ENCODE measurements at places on chromosomes 11 and 22.

- no peaks in the 10 kb centered on the region for H3K36me3 ChIP-seq
- H3K27ac ChIP-seq, result peak overlapping the region; percentile 14
- peaks cover 33% of the 10 kb centered on the region for H3K4me1 ChIP-seq
- no peak overlapping the region for H3K4me3 ChIP-seq
- peaks cover 4% of the 10 kb centered on the region for H3K27me3 ChIP-seq
These were observed 62.1 kb upstream of the SESN3 start for GRCh38 chr11:95293116-95293515.

DNA sequence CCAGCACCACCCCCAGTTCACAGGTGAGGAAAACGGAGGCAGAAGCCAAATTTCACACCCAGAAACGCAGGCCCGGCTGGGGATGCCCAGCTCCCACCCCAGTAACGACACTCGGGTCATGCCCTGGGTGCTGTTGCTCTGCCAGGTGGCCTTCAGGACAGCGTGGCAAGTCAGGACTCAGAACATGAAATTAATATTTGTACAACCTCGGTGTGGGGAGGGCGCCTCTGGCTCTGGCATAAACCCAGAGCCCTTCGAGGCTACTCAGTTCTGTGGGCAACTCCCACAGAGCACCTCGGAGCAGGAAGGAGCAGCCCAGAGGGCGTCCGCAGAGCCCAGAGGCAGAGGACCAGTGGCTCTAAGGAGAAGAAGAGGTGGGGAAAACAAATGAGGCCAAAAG lies 71.6 kb downstream of the CELSR1 start:
- H3K27me3 ChIP-seq, result peaks cover 4% of the 10 kb centered on the region
- H3K4me3 ChIP-seq, result no peak overlapping the region
- H3K27ac ChIP-seq, result peak overlapping the region; percentile 51
- no peak for DNase-seq
- peaks cover 8% of the 10 kb centered on the region for H3K36me3 ChIP-seq

GRCh38 chr11:44408711-44409470 lies 99.0 kb upstream of the ALX4 start:
- no peak overlapping the region for H3K27ac ChIP-seq
- DNase-seq, result no peak
- H3K36me3 ChIP-seq, result no peaks in the 10 kb centered on the region
- H3K27me3 ChIP-seq, result peaks cover 39% of the 10 kb centered on the region
- H3K4me3 ChIP-seq, result no peak overlapping the region

GRCh38 chr11:30254307-30255298 lies 23.8 kb downstream of the FSHB start:
- H3K36me3 ChIP-seq, result no peaks in the 10 kb centered on the region
- no peak for DNase-seq

GRCh38 chr11:11464555-11464954 lies 111.5 kb upstream of the CSNK2A3 start:
- H3K27ac ChIP-seq, result no peak overlapping the region
- no peak for DNase-seq
- H3K4me3 ChIP-seq, result no peak overlapping the region
- H3K27me3 ChIP-seq, result no peaks in the 10 kb centered on the region
- peaks cover 49% of the 10 kb centered on the region for H3K4me1 ChIP-seq

GRCh38 chr11:9765320-9766101 lies 101.6 kb downstream of the SWAP70 start:
- peak; percentile 75 for DNase-seq
- peaks cover 14% of the 10 kb centered on the region for H3K36me3 ChIP-seq
- no peaks in the 10 kb centered on the region for H3K27me3 ChIP-seq
- H3K27ac ChIP-seq, result peak overlapping the region; percentile 85
- H3K4me3 ChIP-seq, result peak overlapping the region; percentile 32

DNA sequence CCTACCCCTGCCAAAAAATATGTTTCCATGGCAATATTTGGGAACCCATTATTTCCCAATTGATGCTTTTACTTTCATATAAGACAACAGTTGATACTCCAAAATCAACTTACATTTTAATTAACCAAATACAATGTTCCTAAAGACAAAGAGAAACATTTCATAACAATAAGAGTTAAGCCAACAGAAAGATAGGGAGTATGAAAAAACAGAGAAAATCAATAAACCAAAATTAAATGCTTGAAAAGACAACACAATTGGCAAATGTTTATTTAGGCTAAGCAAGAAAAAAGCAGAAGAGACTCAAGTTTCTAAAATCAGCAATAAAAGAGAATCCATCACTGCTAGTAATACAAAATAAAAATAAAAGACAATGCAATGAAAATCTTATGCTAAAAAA lies 123.1 kb upstream of the VPREB1 start:
- H3K27ac ChIP-seq, result no peak overlapping the region
- H3K4me3 ChIP-seq, result no peak overlapping the region
- H3K27me3 ChIP-seq, result peaks cover 55% of the 10 kb centered on the region

- DNase-seq, result no peak
- H3K27me3 ChIP-seq, result no peaks in the 10 kb centered on the region
- peak overlapping the region; percentile 95 for H3K4me3 ChIP-seq
- no peaks in the 10 kb centered on the region for H3K36me3 ChIP-seq
These were observed 1.4 kb upstream of the NEAT1 start for GRCh38 chr11:65420979-65421793.

DNA sequence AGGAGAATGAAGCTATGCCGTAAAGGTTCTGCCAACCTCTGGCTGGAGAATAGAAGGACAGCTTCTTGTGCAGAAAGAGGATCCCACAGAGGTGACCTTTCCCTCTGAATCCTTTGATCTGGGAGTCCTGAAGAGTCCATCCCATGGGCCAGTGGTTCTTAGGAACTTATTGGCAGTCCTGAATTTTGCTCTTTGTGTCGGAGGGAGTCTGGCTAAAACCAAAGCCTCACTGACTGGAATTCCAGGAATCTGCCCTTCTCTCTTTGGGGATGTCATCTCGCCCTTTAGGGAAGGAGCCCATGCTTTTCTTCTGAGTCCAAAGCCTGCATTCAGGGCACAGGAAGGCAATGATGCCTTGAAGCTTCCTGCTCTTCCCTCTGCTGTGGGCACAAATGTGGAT lies 45.5 kb downstream of the PKNOX2 start:
- H3K4me3 ChIP-seq, result no peak overlapping the region
- H3K36me3 ChIP-seq, result no peaks in the 10 kb centered on the region
- H3K27ac ChIP-seq, result no peak overlapping the region
- DNase-seq, result no peak
- H3K4me1 ChIP-seq, result peaks cover under 1% of the 10 kb centered on the region

DNA sequence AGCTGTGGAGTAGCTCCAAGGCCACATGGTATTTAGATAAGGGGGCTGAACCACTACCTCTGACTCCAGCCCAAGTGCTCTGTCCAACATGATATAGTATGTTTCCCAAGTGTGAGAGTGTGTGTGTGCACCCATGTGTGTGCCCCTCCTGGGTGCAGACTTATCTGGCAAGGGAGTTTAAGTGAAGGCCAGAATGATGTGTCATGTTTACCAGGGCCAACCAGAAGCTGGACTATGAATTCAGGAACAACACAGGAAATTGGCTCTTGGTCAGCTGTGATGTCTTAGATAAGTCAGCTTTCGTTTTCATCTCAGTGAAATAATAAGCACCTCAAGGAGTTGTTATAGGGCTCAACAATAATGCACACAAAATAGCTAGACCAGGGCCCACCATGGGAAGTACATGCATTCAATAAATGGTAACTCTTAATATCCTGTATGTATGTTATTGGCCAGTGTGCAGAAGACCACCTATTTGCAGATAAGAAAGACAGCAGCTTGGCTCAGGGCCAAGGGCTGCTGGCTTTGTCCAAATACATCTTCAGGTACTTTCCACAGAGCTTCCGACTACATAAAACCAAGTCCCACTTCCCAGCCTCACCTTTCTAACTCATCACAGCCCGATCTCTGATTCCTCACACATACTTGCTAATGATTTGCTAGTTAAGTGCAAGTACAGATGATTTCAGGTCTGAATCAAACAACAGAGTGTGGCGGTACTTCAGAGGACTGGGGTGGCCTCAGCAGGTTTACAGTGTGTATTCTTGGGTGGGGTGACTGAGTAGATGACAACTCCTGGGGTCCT lies 120.9 kb downstream of the ME3 start:
- peaks cover 42% of the 10 kb centered on the region for H3K4me1 ChIP-seq
- peaks cover 35% of the 10 kb centered on the region for H3K27me3 ChIP-seq
- H3K36me3 ChIP-seq, result peaks cover 5% of the 10 kb centered on the region
- no peak overlapping the region for H3K4me3 ChIP-seq
- no peak for DNase-seq

GRCh38 chr11:126310200-126310991 lies 6.5 kb downstream of the DCPS start:
- H3K27ac ChIP-seq, result peak overlapping the region; percentile 88
- H3K4me1 ChIP-seq, result peaks cover 39% of the 10 kb centered on the region
- peaks cover 4% of the 10 kb centered on the region for H3K27me3 ChIP-seq
- peak; percentile 83 for DNase-seq
- H3K36me3 ChIP-seq, result peaks cover 48% of the 10 kb centered on the region

GRCh38 chr22:50169774-50170341 lies 673 bp upstream of the PANX2 start:
- H3K27ac ChIP-seq, result no peak overlapping the region
- H3K4me1 ChIP-seq, result peaks cover 5% of the 10 kb centered on the region
- peaks cover 69% of the 10 kb centered on the region for H3K27me3 ChIP-seq
- H3K4me3 ChIP-seq, result peak overlapping the region; percentile 71
- no peaks in the 10 kb centered on the region for H3K36me3 ChIP-seq

- H3K36me3 ChIP-seq, result no peaks in the 10 kb centered on the region
- no peak for DNase-seq
- no peaks in the 10 kb centered on the region for H3K4me1 ChIP-seq
- no peak overlapping the region for H3K4me3 ChIP-seq
These were observed 97.3 kb downstream of the PDHX start for GRCh38 chr11:35013514-35014233.

GRCh38 chr11:80822308-80822707 lies 1381.5 kb upstream of the TENM4 start:
- H3K27me3 ChIP-seq, result no peaks in the 10 kb centered on the region
- H3K27ac ChIP-seq, result no peak overlapping the region
- no peaks in the 10 kb centered on the region for H3K36me3 ChIP-seq
- H3K4me1 ChIP-seq, result no peaks in the 10 kb centered on the region
- H3K4me3 ChIP-seq, result no peak overlapping the region
- DNase-seq, result no peak

- H3K27me3 ChIP-seq, result no peaks in the 10 kb centered on the region
- H3K4me3 ChIP-seq, result no peak overlapping the region
- no peaks in the 10 kb centered on the region for H3K36me3 ChIP-seq
- no peak overlapping the region for H3K27ac ChIP-seq
- H3K4me1 ChIP-seq, result no peaks in the 10 kb centered on the region
- no peak for DNase-seq
These were observed 35.0 kb upstream of the HIPK3 start for GRCh38 chr11:33222052-33222750.

DNA sequence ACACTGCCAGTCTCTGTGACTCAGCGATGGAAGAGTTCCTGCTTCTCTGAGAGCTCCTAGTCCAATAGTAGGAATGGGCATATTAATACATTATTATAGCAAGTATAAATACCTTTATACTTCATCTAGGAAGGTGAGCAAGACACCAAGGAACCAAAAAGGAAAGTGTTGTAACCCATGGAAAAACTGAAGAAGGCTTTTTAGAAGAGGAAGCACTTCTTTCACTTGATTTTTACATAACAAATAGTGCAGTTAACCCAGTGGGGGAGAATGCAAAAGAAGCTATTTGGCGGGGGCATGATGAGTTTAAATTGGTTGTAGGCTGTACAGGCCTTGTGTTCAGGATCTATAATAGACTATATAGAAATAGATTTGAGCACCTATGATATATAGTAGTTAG lies 31.2 kb upstream of the C11orf87 start:
- peaks cover 4% of the 10 kb centered on the region for H3K36me3 ChIP-seq
- no peak overlapping the region for H3K4me3 ChIP-seq
- no peak overlapping the region for H3K27ac ChIP-seq
- no peak for DNase-seq
- H3K4me1 ChIP-seq, result peaks cover 18% of the 10 kb centered on the region
- no peaks in the 10 kb centered on the region for H3K27me3 ChIP-seq

DNA sequence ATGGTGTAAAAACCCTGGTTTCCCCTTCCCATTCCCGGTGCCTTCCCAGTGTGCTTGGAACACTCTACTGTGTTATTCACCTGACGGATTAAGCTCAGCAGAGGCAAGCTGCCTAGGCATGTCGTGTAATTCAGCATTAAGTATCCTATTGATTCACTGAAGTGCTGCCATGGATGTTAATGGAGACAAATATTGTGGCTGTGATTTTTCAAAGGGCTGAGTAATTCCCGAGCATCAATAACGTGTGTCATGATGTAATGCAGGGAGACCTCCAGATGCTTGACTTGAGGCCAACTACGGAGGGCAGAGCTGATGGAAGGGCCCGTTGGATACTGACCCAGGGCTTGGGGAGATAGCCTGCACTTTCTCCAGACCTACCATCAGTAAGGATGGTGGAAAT lies 269.0 kb downstream of the ST3GAL4 start:
- DNase-seq, result no peak
- H3K4me1 ChIP-seq, result peaks cover 8% of the 10 kb centered on the region
- no peaks in the 10 kb centered on the region for H3K36me3 ChIP-seq
- no peak overlapping the region for H3K4me3 ChIP-seq
- no peak overlapping the region for H3K27ac ChIP-seq
- H3K27me3 ChIP-seq, result peaks cover 8% of the 10 kb centered on the region

GRCh38 chr11:16923987-16924386 lies 90.2 kb downstream of the PLEKHA7 start:
- no peak overlapping the region for H3K27ac ChIP-seq
- H3K4me1 ChIP-seq, result peaks cover 15% of the 10 kb centered on the region
- peak overlapping the region; percentile 79 for H3K4me3 ChIP-seq
- H3K36me3 ChIP-seq, result no peaks in the 10 kb centered on the region

DNA sequence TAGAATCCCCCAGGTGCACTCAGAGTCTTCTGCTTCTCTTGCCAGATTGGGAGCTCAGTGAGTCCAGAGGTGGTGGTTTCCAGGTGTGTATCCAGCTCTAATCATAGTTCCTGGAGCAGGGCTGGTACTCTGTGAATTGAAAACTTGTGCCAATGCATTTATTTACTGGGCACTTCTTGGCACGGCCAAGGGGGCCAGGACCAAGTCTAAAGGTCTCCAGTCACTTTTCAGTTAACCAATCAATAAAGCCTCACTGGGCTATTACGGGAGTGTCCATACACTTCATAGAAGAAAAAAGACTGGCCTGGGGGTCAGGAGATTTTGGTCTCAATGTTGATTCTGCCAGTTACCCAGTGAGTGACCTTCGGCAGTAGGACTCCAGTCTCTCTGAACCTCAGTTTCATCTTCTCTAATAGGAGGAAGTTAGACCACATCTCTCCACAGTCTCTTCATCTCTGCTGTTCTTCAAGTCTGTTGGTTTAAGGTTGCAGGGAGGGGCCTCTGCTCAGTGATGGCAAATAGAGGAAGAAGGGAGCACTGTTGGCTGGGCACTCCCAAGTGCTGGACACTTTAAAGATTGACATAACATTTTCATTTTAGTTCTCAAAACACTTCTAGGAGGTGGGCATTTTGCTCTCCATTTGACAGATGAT lies 188.5 kb upstream of the E2F8 start:
- H3K27me3 ChIP-seq, result peaks cover 15% of the 10 kb centered on the region
- H3K36me3 ChIP-seq, result no peaks in the 10 kb centered on the region
- no peak overlapping the region for H3K27ac ChIP-seq

- H3K4me1 ChIP-seq, result peaks cover 39% of the 10 kb centered on the region
- no peak for DNase-seq
- H3K27ac ChIP-seq, result no peak overlapping the region
- no peaks in the 10 kb centered on the region for H3K27me3 ChIP-seq
- no peak overlapping the region for H3K4me3 ChIP-seq
These were observed 4.6 kb downstream of the MRTFA start for GRCh38 chr22:40631925-40632324.

GRCh38 chr11:4063348-4063747 lies 31.3 kb upstream of the RRM1 start:
- peaks cover 5% of the 10 kb centered on the region for H3K36me3 ChIP-seq
- H3K4me1 ChIP-seq, result peaks cover 3% of the 10 kb centered on the region
- H3K27me3 ChIP-seq, result no peaks in the 10 kb centered on the region
- H3K27ac ChIP-seq, result no peak overlapping the region
